MCF 10A (cell line): ENCODE measurements at places on chromosomes 5 and 9.

GRCh38 chr5:95759634-95760033 lies 28.5 kb downstream of the RHOBTB3 start:
- no peak for DNase-seq

DNA sequence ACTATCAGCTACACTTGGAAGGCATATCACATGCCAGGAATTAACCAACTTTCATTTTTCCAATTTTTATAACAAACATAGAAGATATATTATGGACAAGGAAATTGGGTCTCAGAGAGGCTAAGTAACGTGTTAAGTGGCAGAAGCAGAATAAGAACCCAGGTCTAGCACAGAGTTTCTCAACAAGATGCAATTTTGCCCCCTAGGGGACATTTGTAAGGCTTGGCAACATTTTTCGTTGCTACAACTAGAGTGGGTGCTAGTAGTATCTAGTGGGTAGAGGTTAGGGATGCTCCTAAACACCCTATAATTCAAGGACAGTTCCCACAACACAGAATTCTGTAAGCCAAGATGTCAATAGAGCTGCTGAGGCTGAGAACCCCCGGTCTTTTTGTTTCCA lies 180.6 kb downstream of the SNCAIP start:
- peak; percentile 73 for DNase-seq

- peak; percentile 75 for DNase-seq
Measured at GRCh38 chr9:33129886-33130881, 37.0 kb downstream of the B4GALT1 start.

- no peak for DNase-seq
Measured at GRCh38 chr9:130860458-130861316, 25.6 kb downstream of the ABL1 start.

DNA sequence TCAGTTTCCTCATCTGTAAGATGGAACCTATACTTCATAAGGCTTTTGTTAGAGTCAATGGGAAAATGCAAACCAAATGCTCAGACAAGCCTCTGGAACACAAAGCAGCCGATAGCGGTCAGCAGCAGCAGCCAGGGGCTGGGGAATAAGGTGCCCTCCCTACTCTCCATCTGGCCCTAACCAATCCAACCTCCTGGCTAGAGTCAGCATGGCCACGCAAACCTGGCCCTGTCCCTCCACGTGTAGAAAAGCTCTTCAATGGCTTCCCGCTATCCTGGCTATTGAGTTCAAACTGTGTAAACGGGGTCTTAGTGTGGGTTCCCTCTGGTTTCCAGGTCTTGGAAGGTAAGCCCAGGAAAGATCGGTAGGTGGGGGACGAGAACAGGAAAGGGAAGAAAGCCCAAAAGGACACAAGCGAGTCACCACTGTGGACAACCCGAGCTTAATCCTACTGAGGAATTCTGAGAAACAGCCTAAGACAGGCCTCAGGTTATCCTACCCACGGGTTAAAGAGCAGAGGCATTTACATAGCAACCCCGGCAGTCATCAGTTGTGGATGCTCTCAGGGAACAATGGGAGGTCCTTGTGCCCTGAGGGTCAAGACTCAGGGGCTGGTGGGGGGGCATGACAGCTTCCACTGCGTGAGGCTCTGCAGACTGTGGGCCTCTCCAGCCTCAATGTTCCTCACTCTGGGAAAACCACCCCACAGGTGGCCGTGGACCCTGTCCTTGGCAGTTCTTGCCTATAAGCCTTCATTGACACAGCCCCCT lies 30.9 kb downstream of the FABP6 start:
- DNase-seq: no peak

DNA sequence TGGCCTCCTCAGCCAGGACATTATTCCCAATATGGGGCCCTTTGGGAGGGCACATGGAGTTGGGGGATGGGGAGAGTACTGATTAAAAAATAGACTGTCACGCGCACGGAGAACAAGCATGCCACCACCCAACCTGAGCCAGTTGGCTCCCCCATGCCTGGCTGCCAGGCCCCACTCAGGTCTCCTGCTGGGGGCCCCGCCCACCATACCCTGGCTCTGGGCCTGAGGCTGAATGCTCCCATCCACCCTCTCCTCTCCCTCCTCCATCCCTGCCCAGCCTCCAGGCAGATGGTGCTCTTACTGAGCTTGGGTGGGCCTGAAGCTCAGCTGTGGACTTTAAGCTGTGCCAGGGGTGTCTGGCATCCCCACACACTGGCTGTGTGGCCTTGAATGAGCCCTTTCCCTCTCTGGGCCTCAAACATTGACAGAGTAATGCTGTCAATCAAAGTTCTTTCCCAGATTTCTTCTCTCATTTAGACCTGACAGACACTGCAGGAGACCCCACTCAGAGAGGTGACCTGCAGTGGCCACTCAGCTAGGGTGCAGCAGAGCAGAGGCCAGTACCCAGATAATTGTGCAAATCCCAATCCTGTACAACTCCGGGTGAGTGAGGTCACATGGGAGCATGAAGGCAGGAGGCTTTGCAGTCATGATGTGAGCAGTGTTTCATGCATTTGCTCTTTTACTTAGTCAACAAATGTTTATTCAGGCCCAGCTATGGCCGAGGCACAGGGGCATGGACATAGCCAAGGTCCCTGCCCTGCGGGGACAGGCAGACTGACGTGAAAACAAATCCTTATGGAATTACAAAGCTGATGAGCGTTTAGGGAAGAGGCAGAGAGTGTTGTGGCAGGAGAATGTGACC lies 9.8 kb upstream of the SYNPO start:
- no peak for DNase-seq

- DNase-seq: no peak
Measured at GRCh38 chr5:21644032-21644431, 1209.1 kb downstream of the CDH12 start.

GRCh38 chr5:5182508-5183188 lies 42.5 kb downstream of the ADAMTS16 start:
- no peak for DNase-seq

DNA sequence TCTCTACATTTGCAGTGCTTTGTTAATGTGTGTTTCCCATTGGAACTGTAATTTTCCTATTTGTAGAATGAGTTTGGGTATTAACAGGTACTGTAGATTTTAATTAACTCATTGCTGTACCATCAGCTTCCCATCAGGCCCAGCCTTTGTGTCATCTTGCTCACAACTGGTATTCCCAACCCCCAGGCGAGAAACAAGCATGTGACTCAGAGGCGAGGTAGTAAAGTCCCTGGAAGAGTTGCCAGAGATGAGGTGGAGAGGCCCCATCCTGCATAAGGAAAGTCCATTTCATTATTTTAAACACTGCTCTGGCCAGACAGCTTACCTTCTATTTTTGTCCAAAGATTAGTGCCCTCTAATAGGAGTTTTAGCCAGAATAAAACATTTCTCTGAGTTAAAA lies 29.9 kb downstream of the ADCY2 start:
- no peak for DNase-seq

DNA sequence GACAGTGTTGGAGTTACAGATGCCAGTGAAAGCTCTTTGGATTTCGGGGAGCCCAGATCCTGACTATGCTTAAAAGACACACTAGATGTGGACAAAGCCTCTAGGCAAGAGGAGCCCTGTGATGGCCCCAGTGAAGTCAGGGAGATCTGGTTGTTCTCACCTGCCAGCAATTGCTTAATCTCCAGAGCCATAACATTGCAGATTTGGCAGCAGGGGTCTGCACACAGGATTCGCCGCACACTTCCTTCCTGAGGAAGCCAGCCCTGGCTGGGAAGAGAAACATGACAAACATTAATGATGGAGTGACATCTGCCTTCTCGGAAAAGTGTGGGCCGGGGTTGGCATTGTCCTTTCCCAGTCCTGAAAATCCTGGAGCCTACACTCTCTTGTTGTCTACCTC lies 65.2 kb upstream of the PHF24 start:
- no peak for DNase-seq
